ENCODE measurements at places on chromosomes 7 and 10.

GRCh38 chr7:116011584-116011983, 19.0 kb downstream of the TFEC start:
- DNase-seq, result no peak

DNA sequence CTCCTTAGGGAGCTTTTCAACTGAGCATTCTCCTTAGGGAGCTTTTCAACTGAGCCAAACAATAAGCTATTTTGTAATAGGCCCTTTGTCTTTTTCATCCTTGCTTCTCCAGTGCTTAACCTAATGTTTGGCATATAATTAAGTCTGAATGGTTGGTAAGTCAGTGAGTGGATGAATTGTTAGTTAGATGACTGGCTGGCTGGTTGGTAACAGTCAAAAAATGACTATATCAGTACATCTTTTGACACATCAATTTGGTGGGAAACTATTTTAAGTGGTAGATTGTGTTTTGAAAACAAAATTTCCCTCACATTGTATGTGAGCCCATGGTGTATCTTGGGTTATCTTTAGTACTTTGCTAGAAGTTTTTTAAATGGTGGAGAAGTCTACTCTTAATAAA, 16.4 kb downstream of the ING3 start:
- DNase-seq, result no peak

GRCh38 chr7:121049897-121050296, 61.4 kb downstream of the CPED1 start:
- DNase-seq, result no peak

GRCh38 chr10:46064269-46064817, 18.3 kb upstream of the MSMB start:
- DNase-seq, result no peak

DNA sequence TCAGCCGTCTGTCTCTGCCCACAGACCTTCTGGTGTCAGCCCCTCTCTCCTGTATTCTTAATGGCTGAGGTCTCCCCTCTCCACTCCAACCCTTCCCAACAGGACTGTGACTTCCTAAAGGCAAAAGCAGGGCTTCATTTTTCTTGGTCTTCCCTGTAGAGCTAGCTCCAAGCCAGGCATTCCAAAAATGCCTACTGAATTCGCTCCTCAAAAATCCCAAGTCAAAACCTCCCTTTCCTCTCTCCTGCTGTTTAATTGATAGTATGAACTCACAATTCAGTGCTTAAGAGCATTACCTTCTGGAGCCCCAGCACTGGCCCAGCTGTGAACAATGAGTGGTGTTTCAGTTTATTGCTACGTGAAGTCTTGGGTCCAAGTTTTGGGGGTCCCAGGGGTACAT, 628.4 kb downstream of the PARD3 start:
- DNase-seq, result no peak

- no peak for DNase-seq
Observed at GRCh38 chr10:92327445-92328433, 36.8 kb downstream of the MARCHF5 start.

- DNase-seq, result no peak
Observed at GRCh38 chr10:16992611-16993119, 136.9 kb downstream of the CUBN start.

DNA sequence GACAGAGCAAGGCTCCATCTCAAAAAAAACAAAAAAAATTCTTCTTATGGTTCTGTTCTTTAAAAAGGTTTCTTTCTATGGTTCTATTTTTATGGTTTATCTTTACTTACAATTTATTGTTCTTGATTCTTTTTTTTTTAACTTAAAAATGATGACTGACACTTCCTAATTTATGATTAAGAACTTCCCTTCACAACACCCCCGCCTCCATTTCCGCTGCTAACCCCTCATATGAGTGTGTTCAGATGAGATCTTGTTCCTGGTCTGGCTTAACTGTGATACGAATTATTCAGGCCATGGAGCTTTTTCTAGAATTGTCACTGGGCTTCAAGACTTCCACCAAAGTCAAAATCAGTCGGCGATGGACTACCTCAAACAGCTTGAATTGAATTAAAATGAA, 33.9 kb downstream of the PTER start:
- no peak for DNase-seq

GRCh38 chr10:25465582-25466372, 291.0 kb downstream of the GPR158 start:
- DNase-seq, result no peak

- no peak for DNase-seq
Observed at GRCh38 chr10:109633846-109634245, 289.5 kb downstream of the XPNPEP1 start.

DNA sequence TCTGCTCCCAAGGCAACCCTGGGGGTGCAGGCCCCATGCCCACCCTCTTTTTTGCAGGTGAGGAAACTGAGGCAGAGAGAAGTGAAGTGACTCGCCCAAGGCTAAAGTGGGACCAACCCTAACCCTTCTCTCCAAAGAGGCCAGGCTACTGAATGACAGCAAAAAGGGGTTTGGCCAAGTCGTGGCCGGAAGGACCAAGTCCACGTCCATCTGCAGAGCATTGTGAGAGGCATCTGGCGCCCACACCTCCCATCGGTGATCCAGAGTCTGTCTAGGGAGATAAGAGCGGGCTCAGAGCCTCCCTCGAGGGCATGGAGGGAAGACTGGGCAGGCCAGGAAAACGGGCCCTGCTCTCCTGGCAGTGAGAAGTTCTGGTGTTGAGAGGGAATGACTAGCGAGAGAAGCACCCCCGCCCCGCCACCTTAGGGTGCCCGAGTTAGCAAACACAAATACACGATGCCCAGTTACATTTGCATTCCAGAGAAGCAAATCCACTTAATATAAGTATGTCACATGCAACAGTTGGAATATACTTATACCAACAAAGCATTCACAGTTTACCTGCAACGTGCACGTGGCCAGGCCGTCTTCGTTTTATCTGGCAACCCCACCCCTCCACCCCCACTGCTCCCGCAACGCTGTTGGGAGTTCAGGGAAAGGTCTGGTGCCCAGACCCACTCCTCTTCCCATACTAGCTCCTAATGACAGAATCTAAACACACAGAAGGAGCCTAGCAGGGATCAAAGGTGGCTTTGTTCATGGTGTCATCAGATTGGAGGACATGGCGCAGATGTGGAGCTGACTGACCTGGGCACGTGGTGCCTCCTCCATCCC, 124.9 kb downstream of the OAT start:
- DNase-seq, result no peak

GRCh38 chr7:128405471-128406313, 4.1 kb downstream of the IMPDH1 start:
- DNase-seq, result no peak

DNA sequence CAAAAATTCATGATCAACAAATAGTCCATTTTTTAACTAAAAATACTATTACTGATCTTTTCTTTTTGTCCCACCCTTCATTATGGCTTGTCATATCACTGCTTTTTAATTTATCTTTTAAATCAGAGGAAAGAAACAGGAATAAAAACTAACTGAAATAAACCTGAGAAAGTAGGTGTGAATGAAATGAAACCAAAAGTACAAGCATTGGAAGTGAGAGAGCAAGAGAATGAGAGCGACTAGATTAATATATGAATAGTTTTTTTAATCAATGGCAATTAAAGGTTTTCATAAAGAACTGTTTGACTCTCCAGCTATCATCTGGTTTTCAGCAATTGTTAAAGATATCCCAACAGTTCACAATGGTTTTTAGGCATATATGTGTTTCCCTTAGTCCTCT, 137.8 kb downstream of the SPAG6 start:
- DNase-seq, result no peak

GRCh38 chr10:25052012-25052411, 35.6 kb downstream of the THNSL1 start:
- no peak for DNase-seq

- no peak for DNase-seq
Observed at GRCh38 chr10:8835453-8836167, 781.1 kb downstream of the GATA3 start.

DNA sequence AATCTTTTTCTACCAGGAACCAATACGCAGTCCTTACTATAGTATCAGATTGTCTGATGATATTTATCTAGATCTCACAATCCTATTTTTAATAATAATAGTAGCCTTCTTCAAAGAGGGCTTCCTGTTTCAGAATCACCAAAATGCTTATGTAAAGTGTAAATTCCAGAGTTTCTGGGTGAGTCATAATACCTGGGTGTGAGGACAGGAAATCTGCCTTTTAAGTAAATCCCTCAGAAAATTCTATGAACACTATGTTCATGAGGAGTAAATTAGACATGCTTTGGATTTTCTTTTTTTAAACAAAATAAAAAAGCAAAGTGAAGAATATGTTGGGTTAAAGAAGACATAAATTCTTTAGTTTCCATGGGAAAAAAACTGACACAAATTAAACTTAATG, 20.5 kb downstream of the DKK1 start:
- no peak for DNase-seq

DNA sequence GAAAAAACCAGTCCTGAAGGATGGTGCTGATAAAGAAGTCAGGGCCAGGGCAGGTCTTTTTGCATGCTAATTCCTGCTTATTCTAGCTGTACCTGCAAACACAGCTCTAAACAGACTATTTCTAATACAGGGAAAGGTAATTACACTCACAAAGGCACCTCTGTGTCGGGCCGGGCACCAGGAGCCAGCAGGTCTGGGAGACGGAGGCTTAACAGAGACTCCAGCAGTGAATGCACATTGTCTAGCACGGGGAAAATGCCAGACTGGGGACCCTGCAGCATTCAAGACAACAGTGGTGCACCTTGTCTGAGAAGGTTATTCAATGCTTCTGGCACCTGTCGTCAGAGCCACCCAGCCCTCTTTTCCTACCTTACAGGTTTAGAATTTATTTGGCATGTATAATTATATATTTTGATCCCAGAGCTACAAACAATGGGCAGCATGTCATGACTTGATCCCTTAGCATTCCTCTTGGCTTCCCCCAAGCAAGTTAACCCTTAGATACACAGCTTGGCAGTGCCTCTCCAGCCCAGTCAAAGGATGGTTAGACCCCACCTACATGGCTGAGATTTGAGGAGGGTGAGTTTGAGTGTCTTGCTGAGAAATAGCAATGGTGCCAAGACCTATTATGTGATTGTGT, 185.2 kb downstream of the SLC25A13 start:
- DNase-seq, result no peak
